Stimulated activated CD4-positive, alpha-beta T cell treated with anti-CD3 and anti-CD28 coated beads, Interleukin-12 subunit alpha, Interleukin-12 subunit beta, amount 100 ng/mL, for 4 hours (primary cell): ENCODE measurements at places on chromosomes 2 and 18.

- no peak for DNase-seq
These were observed 134.6 kb upstream of the KLHL29 start for GRCh38 chr2:23250371-23250770.

DNA sequence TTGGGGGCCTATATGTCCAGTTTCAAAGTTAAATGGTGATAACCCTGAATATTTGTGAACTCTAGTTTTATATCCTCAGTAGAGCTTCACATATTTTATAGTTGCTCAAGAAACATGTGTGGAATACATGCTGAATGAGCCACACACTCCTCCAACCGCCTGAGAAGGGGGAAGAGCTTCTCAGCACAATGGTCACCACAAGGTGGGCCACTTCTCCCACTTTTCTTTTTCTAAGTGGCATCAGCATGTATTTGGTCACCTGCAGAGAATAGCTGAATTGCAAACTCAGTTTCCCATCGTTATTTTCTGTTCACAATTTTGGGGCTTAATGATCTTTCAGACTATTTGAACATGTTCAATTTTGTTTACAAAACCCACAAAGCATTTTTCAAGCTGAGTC, 340.5 kb downstream of the PARD3B start:
- DNase-seq = no peak

GRCh38 chr18:77648411-77648810, 398.8 kb downstream of the GALR1 start:
- no peak for DNase-seq

DNA sequence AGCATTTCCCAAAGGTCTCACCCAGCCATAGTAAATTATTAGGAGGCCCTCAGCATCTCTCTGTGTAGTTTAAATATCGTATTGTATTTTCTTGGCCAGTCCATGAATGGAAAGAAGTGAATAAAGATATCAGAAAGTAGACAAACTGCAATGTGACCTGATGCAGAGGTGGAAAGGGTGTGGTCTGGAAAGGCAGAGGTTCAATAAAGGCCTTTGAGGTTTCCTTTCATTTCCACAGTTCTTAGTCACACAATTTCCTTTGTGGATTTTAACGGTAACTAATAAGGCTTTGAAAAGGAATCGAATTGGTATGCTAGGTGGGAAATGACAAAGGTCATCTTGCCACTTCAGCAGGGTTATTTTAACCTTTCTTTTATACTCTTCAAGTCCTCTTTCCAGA, 20.1 kb upstream of the WIPF1 start:
- no peak for DNase-seq

- DNase-seq = peak; percentile 30
These were observed 161.6 kb upstream of the TRIB2 start for GRCh38 chr2:12555012-12555645.

GRCh38 chr2:36680012-36680411, 16.5 kb upstream of the VIT start:
- DNase-seq = no peak
